GM23248 (cell line): ENCODE measurements at places on chromosomes 12 and 14. TPM values are rescaled to one million over a fixed set of nuclear protein-coding genes. Genes with fewer than 3 reads are reported as not detected.

Gene CD9
- total RNA-seq: 24.7 and 28.6 TPM in 2 replicates

Gene SOX5
- total RNA-seq: not detected in 2 replicates

Gene ASB2
- not detected in 2 replicates for total RNA-seq

Gene PRB3
- not detected in 2 replicates for total RNA-seq

DNA sequence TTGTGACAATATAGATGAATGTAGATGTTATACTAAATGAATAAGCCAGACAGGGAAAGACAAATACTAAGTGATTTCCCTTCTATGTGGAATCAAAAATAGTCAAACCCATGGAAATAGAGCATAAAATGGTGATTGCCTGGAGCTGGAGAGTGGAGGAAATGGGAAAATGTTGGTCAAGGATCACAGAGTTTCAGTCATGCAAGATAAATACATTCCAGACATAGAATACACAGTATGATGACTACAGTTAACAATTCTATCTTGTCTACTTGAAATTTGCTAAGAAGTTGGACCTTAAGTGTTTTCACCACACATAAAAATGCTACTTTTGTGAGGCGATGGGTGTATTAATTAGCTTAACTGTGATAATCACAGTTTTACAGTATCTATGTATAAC lies 1182.7 kb downstream of the AACS start:
- no peak for DNase-seq

- DNase-seq: no peak
These were observed 93.6 kb downstream of the PELI2 start for GRCh38 chr14:56211844-56212243.

DNA sequence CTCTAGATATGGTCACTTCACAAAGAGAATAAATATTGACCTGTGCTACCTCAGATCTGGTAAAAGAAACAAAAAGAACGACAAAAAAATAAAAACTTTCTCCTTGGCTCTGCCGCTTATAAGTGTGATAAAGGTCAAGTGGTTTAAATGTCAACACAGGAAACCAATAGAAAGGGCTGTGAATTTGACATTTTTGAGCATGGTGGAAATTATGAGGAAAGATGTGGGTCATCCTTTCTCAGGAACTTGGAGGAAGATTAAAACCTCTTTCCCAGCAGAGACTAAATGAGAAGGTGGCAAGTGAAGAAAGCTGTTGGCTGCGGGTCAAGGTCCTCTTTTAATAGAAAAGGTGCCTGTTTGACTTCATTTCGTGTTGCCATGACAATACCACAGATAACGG lies 28.2 kb downstream of the TESPA1 start:
- no peak for DNase-seq

GRCh38 chr12:82757656-82758055 lies 71.0 kb downstream of the TMTC2 start:
- no peak for DNase-seq

- DNase-seq: peak; percentile 44
These were observed 158.4 kb downstream of the CHST11 start for GRCh38 chr12:104615048-104615561.

DNA sequence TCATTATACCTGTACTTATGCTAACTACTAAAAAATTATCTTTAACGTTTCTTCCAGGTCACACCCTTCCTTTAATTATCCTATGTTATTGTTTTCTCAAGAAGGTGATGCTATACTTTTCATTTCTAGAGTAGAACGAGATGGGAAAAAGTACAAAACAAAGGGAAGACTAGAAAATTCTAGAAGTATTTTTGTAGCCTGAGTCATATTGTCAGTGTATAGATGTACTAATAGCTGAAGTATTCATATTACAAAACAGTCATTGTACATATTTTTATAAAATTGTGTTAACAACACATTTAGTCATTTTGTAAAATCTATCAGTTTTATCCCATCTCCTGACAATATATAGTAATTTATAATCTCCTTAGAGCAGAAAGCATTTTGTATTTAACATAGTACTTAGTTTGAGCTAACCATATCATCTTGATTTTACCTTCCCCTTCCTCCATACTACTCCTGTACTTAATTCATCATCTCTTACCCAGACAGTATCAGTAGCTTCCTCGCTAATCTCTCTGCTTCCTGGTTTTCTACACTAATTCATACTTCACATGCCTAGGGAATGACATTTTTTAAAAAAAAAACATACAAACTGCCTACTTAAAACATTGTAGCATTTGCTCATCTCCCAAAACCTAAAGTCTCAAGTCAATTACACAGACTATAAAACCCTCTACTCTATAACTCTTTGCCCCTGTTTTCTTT lies 920.9 kb downstream of the RPS29 start:
- DNase-seq: no peak

- DNase-seq: peak; percentile 6
These were observed 37.4 kb upstream of the NKX2-8 start for GRCh38 chr14:36619853-36620252.
